HEK293T (cell line): ENCODE measurements at places on chromosomes 1 and 21.
A peak's percentile ranks its signal among the peaks of the same experiment; 100 is the strongest.

- DNase-seq: peak; percentile 76
Measured at GRCh38 chr1:32063261-32063681, 9.5 kb upstream of the TMEM39B start.

DNA sequence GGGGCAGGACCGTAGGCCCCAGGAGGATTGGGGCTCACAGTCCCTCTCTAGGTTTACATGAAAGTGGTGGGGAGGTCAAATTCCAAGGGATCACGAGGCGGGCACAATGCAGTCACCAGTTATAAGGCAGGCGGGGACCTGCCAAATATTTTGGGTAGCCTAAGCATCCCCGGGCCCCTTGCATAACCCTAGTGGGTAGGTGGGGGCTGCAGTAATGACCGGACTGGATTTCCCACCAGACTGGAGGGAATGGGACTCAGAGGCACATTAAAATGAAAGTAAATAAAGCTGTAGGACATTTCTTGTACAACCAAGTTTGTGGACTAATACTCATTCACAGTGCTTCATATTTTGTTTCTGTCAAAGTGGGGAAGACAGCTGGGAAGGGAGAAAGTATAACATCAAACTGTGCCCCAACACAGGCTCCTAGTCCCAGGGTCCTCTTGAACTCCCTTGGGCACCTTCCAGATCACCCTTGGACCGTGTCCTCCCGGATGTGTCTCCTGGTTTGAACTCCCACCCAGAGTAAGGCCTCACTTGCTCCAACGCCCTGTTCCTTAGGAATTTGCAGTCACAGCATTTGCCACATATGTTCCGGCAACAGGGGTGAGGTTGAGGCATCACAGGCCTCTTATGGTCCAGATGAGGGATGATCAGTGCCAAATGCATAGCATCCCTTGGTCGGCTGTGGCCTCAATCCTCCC is 28.4 kb upstream of the KIAA0040 start:
- DNase-seq: no peak

DNA sequence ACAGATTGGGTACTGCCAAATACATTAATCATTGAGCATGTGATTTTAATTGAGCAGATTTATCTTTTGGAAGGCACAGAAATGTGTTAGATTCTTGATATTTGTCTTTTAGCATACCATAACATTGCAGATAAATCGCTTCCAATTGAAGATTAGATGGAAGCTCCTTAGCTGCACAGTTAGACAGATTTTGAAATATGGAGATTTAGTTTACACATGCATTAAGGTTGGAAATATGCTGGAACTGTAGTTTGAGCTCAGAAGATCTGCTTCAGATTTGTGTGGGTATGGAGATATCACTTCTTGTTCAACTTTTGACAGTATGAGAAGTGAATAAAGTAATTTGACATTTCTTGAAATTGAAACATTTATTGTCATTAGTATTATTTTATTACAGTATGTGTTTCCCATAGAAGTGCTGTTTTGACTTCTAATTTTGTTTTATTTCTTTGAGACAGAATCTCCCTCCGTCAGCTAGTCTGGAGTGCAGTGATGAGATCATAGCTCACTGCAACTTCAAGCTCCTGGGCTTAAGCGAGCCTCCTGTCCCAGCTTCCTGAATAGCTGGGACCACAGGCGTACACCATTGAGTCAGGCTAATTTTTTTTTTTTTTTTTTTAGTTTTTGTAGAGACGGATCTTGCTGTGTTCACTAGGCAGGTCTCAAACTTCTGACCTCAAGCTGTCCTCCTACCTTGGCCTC is 29.1 kb downstream of the THRAP3 start:
- no peak for DNase-seq

DNA sequence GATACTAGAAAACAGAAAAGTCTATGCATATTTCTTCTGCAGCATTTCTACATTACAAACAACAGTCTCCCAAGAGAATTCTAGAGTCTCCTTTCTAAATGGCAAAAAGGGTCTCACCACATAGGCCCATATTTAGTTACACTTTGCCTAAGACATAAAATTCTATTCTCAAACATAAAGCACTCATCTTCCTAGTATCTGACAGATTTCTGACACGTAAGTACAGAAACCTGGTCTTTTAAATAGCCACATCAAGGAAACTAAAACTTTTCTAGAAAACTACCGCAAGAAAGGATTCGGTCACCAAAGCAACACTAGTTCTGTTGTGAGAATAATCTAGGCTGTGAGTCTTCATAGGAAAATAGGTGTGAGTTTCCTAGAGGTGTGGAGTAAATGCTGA is 33.6 kb upstream of the CTSK start:
- DNase-seq: no peak

GRCh38 chr1:93665015-93665414 is 16.6 kb downstream of the BCAR3 start:
- no peak for DNase-seq

GRCh38 chr21:29939104-29939923 is 482 bp downstream of the GRIK1 start:
- DNase-seq: peak; percentile 14

- DNase-seq: no peak
Measured at GRCh38 chr1:41672641-41673361, 188.3 kb upstream of the EDN2 start.

- no peak for DNase-seq
Measured at GRCh38 chr1:74729741-74730478, 2.9 kb downstream of the CRYZ start.

DNA sequence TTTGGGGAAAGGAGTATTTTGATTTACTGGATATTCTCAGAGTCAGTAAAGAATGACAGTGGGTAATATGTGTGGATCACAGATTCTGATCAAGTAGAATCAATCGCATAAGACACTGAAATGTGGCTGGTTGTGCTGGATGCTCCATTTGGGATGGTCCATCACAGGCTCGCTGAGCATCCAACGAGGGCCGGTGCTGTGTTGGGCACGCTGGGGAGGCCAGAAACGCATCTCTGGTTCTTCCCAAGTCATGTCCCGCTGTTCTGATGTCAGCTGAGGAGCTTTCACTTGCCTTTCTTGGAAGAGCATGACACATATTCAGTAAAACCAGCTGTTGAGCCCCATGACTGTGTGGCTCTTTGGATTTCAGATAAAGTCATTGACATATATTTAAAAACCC is 72.0 kb downstream of the UMODL1 start:
- no peak for DNase-seq

- no peak for DNase-seq
Measured at GRCh38 chr1:228417061-228417460, 400 bp upstream of the TRIM17 start.

- DNase-seq: peak; percentile 73
Measured at GRCh38 chr1:1063945-1064831, 9.9 kb downstream of the RNF223 start.

DNA sequence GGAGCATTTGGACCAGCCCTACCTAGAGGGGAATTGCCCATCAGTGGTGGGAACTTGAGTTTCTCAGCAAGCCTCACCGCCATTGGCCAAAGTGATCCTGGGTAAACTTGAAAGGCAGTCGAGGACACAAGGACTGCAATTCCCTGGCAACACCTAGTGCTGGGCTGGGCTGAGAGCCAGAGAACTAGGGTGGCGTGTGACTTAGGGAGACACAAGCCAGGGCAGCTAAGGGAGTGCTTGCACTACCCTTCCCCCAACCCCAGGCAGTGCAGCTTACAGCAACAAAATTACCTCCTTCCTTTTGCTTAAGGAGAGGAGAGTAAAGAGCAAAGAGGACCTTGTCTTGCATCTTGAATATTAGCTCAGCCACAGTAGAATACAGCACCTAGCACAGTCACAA is 176.9 kb upstream of the PRMT6 start:
- no peak for DNase-seq

DNA sequence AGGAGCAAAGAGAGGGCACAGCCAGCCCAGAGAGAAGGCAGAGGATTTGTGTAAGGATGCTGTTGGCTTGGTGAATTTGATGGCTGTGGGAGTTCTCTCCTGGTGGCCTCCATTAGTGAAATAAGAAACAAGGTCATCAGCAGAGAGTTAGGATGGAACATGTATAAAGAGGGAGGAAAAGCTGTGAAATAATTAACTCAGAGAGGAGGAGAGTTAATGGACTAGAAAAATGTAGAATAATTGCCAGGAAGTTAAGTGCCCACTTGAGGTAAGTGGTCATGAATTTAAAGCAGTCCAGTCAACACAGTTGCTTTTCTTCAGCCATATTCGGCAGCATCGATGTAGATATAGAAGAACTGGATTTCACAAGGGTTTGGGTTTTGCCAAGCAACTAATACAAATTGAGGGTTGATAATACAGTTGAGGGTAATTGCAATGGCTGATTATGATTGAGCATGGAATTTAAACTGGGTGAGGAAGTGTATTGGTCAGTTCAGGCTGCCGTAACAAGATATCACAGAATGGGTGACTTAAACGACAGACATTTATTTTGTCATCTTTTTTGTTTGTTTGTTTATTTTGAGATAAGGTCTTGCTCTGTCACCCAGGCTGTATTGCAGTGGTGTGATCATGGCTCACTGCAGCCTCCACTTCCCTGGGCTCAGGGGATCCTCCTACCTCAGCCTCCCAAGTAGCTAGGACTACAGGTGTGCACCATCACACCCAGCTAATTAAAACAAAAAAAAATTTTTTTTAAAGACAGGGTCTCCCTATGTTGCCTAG is 31.7 kb upstream of the KLF17 start:
- no peak for DNase-seq

GRCh38 chr1:80441664-80442063 is 1359.1 kb upstream of the ADGRL2 start:
- DNase-seq: peak; percentile 13

DNA sequence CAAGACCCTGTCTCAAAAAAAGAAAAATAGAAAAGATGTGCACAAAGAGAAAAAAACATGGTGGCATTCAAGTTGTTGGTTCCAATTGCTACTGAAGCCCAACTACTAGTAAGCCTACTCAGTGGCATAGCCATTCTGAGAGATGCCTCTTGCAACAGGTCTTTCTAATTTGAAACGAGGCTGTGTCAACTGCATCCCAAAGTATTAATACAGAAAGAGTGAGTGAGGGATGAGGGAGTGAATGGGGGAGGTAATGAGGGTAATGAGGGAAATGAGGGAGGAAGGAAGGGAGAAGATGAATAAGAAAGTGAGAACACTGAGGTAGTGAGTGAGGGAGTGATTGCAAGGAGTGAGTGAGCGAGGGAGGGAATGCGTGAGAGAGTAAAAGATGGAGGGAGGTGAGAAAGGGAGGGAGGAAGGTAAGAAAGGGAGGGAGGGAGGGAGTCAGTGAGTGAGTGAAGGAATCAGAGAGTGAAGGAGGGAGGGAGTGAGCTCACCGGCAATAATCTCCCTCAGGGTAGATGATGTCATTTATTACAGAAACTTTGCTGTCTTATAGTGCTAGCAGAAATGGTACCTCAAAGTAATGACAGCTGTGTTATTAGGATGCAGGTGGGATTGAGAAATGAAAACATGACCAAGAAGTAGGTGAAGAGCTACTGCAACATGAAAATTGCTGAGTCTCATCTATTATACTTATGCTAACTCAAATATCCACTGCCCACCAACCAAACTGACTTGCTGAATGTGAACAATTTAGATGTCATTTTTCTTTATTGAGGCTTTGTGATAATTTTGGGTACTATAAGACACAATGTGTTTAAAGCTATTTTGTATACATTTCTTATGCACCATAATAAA is 75.6 kb upstream of the ADAM30 start:
- DNase-seq: no peak

GRCh38 chr1:208154040-208154439 is 90.1 kb downstream of the PLXNA2 start:
- no peak for DNase-seq

DNA sequence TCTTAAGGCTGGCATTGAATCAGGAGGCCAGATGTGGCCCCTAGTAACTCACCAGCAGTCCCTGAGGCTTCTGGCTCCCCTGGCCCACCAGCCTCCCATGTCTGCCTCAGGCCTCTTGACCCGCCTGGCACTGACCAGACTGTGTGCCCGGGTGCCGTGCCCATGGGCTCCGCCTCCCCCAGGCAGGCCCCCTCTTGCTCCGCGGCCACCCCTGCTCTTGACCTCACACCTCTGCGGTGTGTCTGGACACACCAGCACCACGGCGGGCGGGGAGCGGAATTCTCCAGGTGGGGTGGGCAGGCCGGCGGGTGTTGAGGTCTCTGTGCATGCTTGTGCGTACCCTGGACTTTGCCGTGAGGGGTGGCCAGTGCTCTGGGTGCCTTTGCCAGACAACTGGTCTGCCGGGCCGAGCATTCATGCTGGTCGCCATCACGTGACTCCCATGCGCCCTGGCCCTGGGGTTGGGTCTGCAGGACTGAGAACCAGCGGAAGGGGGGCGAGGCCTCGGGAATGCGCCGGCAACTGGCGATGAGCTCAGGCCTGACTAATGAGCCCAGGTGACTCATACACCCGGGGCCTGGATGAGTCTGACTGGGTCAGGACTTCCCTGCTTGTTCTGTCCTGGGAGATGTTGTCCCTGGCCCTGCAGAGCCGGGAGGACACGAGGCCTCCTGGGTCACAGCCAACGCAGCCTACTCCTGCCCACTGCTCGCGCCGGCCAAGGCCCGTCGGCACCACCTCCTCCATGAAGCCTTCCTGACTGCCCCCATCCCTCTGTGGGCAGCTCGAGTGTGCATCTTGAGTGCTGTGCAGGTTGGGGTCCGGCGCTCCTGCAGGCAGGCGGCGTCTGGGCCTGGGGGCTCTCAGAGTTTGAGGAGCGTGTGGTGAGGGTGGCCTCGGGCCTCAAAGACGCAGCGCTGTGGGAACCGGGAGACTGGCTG is 22.6 kb downstream of the COL18A1 start:
- no peak for DNase-seq

DNA sequence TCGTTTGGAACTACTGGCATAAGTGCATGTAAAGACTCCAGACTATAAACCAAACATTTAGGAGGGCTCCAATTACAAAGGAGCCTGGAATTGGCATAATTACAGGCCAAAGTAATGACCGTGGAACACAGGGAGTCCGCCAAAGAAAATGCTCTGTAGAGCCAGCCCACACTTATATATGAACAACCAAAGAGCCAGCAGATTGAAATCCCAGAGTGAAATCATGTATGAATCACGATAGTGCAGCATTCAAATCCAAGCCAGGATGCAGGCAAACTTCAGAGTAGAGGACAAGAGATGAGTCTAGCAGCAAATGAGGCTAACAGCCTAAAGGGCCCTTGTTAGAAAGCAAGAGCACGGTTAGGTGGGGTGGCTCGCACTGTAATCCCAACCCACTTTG is 13.1 kb downstream of the VPS26C start:
- peak; percentile 30 for DNase-seq

DNA sequence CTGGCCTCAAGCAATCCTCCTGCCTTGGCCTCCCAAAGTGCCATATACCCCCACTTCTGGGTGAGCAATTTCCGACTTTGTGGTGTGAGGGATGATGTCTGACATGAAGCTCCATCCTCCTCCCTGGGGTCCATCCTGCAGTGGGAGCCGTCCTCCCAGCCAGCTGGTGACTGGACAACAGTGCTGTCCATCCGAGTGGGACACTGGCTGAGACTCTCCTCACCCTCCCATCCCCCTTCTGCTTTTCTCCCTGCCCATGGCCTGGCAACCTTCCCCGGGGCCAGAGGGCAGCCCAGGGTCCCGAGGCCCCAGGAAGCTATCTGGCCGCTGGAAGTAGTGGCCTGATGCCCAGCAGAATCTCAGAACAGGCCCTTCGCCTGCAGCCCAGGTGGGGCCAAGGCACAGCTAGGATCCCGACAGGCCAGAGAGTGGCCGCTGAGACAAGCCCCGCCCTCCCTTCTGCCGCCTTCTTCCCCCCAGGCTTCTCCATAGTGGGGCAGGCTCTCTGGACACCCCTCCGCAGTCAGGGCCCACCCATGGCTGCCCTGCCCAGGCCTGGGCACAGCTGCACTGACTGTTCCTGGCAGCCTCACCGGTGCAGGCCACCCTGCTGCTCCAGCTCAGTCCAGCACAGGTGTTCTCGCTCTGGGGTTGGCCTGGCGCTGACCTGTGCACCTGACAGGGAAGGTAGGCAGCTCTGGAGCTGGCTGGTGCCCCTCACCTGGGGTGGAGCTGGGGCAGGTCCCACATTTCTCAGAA is 8.4 kb upstream of the FAAP20 start:
- no peak for DNase-seq
